Activated naive CD8-positive, alpha-beta T cell treated with anti-CD3 and anti-CD28 coated beads, Interleukin-2, amount 50 U/mL, for 24 hours (primary cell): ENCODE measurements at places on chromosomes 7 and 10.

- DNase-seq, result no peak
Measured at GRCh38 chr10:3578682-3579081, 206.3 kb downstream of the KLF6 start.

DNA sequence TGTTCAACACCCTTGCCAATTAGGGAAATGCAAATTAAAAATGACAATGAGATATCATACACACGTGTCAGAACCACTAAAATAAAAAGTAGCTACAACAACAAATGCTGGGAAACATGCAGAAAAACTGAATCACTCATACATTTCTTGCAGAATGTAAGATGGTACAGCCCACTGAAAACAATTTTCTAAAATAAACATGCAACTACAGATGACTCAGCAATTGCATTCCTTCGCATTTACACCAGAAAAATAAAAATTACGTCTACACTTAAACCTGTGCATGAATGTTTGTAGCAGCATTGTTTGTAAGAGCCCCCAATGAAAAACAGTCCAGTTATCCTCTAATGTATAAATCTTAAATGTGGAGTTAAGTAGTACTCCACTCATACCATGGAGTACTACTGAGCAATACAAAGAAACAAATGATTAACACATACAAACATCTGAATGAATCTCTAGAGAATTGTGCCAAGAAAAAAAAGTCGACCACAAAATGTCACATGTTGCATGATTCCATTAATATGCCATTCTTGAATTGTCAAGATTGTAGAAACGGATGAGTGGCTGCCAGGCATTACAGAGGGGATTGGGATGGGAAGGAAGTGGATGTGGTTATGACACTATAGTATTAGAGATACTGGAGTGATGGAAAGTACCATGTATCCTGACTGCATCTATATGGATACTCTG is 134.6 kb upstream of the NPSR1 start:
- DNase-seq, result no peak

GRCh38 chr10:86632009-86632800 is 22.1 kb upstream of the OPN4 start:
- DNase-seq, result no peak

DNA sequence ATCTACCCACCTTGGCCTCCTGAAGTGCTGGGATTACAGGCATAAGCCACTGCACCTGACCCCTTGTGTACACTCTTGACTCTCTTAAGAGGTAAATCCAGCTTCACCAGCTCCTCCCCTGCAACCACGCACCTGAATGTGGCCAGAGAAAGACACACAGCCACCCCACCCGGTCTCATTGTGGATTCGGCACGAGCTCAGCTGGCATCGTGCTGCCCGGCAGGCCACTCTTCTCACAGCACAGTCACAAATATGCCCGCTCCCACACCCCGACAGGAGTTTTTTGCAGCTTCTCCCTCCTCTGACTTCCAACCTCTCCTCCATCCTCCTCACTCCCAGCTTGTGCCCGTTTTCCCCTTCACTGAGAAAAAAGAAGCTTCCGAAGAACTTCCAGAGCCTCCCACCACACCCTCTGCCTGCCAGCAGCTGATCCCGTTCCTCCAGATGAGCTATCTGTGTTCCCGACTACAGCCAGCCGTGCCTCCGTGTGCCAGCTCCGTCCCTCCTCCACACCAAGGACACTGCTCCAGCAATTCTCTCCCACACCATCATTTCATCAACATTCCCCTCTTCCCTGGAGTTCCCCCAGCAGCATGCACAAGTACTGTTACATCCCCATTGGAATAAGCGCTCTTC is 8.0 kb upstream of the SMARCD3 start:
- no peak for DNase-seq

- DNase-seq, result no peak
Measured at GRCh38 chr10:12966067-12966466, 35.4 kb downstream of the CCDC3 start.

DNA sequence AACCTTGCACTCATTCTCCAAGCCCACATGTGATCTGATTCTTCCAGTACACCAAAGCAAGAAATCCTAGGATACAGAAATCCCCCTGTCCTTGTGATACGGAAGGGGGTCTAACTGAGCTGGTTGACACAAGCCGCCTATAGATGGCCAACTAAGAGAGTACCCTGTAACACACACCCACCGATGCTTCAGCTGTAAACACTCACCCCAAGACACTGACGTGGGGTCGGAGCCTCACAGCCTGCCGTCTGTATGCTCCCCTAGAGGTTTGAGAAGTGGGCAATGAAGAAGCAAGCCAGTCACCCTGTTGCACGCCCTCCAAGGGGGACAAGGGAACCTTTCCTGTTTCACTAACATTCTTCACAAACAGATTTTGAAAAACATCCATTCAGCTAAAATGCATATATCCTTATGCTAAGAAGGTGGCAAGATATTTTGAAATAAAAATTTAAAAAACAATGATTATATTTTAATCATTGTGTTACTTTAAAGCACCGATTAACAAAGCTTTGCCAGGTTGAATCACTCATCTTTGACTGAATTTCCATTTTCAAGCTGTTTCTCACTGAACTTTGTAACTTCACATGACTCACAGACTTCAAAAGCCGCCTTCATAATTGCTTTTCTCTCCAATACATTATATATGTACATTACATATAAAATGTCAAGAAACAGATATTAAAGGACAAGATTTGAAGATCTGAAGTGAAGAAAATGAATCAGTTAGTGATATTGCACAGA is 329.3 kb downstream of the ARL4A start:
- DNase-seq, result no peak

- DNase-seq, result no peak
Measured at GRCh38 chr10:118047880-118048279, 1.1 kb upstream of the RAB11FIP2 start.

DNA sequence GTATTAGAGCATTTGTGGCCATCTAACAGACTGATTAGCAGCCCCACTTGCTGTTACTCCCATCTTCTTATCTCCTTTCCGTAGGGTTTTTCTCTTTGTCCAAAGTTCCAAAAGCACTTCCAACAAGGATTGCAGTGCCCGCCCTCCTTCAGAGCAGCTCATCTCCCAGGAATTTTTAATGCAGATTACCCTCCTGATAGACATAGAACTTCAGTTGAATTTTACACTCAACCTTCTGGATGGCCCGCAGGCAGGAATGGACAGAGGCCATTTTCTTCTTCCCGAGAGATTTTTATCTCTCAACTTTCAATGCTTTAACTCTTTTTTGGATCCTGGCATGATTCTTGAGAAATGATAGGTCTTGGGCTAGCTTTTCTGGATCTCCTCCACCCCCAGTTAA is 23.3 kb downstream of the PRKG1 start:
- no peak for DNase-seq

DNA sequence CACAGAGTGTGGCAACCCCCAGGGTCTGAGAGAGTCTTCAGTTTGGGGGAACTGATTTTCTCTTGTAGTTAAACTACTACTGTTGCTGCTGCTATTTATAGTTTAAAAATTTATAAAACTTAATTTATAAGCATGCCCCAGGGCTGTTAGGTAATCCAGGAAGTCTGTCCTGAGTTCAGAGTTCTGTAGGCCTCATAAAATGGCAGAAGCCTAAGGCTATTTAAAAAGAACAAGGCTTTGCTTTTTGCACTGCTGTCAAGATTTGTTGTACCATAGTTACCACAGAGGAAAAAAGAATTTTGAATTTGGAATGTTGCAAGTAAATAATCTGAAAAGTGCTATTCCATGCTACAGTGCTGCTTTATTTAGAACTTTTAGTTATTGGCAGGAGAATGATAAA is 66.1 kb downstream of the AGK start:
- no peak for DNase-seq

DNA sequence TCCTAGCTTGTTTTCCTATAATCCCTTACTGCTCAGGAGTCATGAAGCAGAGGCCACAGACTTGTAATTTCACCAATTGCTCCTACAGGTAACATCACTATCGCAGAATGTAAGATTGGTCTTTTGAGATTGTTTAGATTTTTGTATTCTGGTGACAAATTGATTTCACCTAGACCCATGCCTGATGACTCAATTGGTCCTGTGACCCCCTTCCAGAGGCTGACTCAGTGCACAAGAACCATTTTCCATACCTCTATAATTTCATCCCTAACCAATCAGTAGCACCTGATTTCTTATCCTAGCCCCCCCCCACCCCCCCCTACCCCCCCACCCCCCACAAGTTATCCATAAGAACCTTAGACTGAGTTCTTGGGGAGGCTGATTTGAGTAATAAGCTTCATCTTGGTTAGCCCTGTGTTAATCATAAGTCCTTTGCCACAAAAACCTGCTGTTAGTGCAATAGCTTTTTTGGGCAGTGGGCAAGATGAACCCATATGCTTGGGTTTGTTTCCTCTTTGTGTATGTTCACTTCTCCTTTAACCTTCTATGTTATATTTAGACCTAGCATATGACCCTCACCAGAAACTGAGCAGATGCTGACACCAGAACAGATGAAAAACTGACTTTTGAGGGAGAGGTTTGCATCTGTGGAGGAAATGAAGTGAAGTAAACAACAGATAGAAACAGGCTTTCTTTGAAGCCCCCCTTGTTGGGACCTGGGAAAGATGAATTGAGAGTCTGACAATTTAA is 187.1 kb downstream of the KIF20B start:
- no peak for DNase-seq

GRCh38 chr7:35780070-35780469 is 20.8 kb upstream of the SEPTIN7 start:
- no peak for DNase-seq

GRCh38 chr7:67631476-67631875 is 634.8 kb downstream of the TYW1 start:
- DNase-seq, result no peak

- DNase-seq, result no peak
Measured at GRCh38 chr7:17384400-17384799, 85.9 kb downstream of the AHR start.
